Posterior cingulate gyrus (tissue), 11 donors: ENCODE measurements at places on chromosomes 16 and 17.
A peak's percentile ranks its signal among the peaks of the same experiment; 100 is the strongest.

DNA sequence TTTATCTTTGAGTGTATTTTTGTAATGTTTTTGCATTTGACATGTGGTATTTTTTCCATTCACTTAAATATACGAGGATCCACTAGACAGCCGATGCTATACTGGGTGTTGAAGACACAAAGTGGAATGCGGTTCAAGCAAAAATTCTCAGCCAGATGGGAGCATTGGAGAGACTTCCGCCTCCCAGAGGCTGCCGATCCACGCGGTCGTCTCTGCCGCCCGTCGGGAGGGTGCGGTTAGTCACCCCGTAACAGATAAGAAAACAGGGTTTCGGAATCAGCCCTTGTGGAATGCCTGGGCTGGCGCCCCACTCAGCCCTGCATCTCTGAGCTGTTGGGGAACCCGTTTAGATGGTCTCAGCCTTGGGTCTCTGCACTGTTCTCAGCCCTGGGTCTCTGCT, 7.3 kb downstream of the GSE1 start:
- DNase-seq = no peak

- DNase-seq = no peak
Observed at GRCh38 chr17:29802246-29802645, 127.8 kb downstream of the SSH2 start.

- no peak for DNase-seq
Observed at GRCh38 chr16:539901-540530, 12.5 kb downstream of the CAPN15 start.

DNA sequence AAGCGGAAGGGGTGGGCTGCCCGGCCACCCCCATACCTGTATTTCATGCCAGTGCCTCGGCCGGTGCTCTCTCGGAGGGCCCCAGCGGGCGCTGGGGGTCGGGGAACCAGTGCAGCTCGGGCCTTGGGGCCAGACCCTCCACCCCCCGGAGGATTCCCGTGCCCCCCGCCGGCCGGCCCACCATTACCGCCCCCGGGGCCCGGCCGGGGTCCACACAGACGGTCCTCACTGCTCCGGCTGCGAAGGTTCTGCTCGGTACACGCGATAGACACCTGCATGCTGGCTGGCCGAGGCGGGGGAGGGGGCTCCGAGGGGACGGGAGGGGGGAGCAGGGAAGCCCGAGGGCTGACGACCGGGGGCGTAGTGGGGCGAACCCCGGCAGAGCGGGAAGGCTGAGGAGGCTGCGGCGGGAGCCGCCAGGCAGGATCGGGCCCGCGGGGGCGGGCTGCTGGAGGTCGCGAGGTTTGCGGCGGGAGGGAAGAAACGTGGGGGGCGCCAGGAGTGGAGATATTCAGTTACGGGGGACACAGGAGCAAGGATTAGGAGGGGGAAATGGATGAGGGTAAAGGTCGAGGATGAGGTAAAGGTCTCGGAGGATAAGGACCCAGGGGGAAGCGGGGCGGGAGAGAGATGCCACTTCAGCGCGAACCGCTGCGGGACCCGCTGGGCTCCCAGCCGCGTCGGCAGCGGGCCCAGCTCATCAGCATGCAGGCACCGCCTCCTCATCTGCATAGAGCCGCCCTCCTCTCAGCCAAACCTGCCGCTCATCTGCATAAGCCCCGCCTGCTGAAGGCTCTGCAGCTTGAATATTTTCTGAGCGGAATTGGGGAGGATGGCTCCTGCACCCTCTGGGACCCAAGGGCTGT, at the start of gene KCNAB3:
Gene KCNAB3, minus strand, starts transcription at position 699 of the 866 bp plus-strand sequence. Its CDS starts 421 bp downstream, at position 278.
- peak; percentile 69 for DNase-seq

DNA sequence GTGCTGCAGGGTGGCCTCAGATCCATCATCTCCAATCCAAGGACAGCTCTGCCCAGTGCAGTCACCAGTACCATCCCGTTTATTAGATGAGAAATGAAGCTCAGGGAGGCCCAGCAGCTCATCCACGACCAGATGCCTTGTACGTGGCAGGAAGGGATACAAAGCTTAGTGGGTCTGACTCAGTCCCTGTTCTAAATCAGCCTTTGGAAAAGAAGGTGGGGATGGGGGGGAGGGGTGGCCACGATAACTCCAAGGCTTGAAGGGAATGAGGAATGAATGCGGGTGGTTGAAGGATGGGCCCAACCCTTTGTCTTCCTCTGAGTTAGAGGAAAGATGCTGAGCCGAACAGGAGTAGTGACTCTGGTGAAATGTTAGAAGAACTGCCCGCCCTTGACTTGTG, 25.8 kb downstream of the LLGL2 start:
- DNase-seq = no peak
